Ascending aorta (tissue), 2 donors: ENCODE measurements at places on chromosomes 6 and 20. TPM values are rescaled to one million over a fixed set of nuclear protein-coding genes. Genes with fewer than 3 reads are reported as not detected.
A peak's percentile ranks its signal among the peaks of the same experiment; 100 is the strongest.

Gene HAO1
- total RNA-seq, result not detected

DNA sequence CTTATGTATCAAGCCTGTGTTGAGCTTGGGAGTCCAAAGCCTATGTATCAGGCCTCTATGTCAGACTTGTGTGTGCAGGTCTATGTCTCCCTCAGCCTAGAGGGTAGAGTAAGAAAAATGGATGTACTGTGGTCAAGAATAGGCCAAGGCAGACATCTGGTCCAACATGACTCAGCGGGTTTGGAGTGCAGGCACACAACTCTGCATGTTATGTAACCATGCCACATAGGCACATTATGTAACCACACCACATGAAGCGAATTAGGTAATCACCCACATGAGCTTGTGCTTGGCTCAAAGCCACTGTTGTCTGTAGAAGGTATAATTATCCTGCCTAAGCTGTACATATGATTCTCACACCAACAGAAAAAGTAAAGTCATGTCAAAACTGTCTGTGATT lies 1190.5 kb upstream of the EYS start:
- no peak for DNase-seq

DNA sequence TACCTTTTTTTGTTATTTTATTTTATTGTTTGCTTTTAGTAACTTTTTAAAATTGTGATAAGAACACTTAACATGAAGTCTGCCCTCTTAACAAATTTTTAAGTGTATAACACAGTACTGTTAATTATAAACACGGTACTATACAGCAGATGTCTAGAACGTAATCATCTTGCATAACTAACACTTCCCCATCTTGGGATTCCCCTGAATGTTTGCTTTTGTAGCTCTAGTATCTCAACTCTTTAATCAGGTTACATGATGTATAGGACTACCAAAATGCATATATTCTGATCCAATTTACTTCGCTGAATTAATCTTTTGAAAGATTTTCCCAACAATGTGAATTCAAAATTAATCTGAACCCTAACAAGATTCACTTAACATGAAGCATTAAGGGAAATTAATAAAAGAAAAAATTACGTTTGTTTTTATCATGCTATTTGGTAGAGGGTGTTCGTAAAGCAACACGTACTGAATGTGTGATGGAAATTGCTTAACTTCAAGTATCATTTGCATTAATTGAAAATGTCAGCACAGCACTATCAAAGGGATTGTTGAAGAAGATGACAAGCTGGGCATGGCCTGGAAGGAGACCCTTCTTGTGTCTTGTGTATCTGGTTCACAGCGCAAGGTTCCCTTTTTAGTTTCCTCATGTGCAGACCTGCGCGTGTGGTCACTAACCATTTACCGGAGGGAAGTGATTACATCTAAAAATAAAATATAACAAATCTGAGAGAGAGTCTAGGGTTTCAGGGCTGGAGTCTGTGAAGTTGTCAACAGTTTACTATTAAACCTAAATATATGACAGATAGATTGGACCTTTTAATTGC lies 15.2 kb downstream of the COL19A1 start:
- DNase-seq, result no peak

Gene CCN5
- 377 TPM for total RNA-seq

DNA sequence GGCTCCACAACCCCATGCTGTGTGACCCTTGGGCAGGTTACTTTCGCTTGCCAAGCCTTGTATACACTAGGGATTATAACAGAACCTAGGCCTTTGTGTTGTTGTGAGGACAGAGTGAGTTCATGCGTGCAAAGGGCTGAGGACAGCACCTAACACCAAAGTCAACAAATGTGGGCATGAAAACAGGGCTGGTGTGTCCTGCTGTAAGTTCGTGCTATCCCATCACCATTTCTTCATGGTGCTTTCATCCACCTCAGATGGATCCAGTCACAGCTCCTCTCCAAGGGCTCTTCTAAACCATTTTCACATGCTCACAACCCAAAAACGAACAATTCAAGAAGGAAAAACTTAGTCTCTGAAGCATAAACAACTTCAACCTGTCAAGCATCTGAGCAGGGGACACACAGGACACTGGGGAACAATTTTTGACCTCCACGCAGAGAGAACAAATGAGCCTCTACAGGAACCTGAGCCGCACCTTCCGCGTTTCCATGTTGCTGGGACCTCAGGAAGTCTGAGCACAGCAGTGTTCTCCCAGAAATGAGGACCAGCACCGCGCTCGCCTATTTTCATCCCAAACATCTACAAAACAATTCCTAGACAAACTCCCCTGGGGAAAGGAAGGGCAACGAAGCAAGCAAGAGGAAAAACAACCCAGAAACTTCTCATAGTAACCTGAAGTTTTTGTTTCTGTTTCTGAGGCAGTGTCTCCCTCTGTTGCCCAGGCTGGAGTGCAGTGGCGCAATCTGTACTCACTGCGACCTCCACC lies 3.1 kb downstream of the LRP11 start:
- no peak for DNase-seq

GRCh38 chr6:107390685-107391435 lies 68.5 kb downstream of the PDSS2 start:
- DNase-seq, result no peak

- no peak for DNase-seq
Measured at GRCh38 chr6:75492386-75493153, 1.0 kb downstream of the FILIP1 start.

Gene MYO6
- 3.7 TPM for total RNA-seq

DNA sequence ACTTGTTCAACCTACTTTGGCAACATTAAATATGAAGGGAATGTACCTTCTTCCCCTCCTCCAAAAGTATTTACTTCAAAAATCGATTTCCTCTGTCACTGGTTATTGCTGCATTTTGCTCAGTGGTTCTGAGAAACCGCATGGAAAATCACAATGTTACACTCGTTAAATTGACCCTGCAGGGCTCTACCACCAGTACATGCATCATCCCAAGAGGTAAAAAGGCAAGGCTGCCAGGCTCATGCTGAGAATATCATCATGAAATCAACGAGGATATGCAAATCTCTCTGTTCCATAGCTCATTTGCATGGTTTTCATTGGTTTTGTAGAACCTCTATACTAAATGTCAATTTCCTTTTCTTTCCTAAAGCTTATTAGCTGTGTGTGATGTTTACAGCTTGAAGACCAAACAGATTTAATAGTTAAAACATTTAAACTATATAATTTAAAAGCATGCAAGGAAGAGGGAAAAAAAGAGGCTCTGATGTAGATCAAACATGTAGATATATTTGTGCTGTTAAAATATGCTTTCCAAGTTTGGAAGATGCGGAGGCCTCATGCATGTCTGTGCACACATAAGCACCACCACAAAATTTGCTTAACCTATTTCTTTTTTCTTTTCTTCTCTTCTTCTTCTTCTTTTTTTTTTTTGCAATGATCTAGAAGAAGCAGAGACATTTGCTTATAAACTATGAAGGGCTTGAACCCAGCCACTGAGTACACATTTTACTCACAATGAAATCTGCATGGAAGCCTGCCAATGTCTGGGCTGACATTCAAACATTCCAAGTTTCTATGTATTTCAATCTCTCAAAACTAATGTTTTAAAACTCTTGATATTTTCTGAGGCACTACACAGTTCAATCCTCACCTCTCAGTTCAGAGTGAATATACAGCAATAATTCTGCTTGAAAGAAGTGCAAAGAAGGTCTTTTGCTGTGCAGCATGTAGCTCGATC lies 194.0 kb downstream of the GMPR start:
- DNase-seq, result peak; percentile 70

Gene EYA4
- 6.2 TPM for total RNA-seq

- no peak for DNase-seq
Measured at GRCh38 chr20:8139899-8140298, 7.8 kb downstream of the PLCB1 start.

DNA sequence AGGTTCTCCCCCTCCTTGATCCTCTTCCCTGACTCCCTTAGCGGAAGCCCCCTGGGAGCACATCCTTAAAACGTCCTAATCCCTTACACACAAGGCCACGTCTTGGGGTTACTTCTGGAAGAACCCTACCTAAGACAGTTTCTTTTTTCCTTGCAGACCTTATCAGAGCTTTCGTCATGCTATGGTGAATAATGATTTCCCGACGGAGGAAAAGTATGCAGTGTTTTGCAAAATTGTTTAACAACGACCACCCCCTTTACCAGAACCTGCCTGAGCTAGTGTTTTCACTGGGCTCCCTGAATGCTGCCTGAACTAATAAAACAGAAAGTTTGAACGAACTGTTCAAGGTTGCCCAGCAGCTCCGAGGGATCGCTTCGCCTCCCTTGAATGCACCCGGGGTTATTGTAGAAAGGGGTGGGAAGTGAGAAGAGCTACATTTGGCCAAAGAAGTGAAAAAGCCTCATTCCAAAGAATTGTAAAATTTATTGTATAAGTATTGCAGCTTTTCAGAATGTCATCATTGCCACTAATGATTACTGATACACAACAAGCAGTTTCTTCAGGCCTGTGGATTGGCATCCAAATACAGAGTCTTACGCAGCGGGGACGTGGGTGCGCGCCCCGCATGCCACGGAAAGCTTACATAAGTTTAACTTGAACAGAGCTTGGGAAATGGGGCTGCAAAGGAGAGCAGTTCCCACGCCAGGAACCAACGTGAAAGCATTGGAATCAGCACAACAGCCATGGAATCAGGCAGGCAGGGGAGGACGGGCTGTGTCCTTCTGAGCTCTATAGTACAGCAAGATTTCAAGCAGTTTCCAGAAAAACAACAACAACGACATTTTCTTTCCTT lies 27.9 kb upstream of the ZBP1 start:
- DNase-seq, result no peak

DNA sequence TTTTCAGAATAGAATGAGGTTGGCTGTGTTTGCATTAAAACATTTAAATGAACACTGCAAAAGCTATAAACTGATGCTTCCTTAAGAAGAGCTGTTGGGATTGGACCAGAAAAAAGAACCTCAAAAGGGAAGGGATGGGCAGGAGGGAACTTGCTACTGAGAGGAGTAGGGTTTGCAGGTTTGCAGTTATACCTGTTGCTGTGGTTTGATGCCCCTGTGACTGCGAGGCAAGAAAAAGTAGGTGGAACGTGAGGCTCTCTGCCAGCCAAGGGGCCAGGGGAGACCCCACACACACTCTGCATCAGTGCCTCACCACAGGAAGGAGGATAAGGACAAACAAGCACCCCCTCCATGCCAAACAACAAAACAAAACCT lies 197.2 kb downstream of the BCAS1 start:
- no peak for DNase-seq

DNA sequence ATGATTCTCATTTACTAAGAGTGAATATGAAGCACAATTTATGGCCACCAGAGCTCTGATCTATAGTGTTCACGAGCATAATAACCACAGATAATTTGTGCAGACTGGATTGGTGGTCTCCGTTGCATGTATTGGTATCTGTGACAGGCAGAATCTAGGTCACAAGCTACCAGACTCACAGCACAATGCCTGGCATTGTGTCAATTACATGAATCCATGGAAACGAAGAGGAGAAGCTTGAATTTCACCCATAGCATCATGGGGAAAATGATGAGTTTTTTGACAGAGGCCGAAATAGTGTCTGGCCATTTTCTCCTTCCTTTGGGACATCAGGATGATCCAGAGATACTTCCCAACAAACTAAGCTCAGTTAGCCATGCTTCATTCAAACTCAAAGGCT lies 52.3 kb upstream of the TMEM170B start:
- DNase-seq, result no peak

Gene TINAG
- total RNA-seq, result not detected

DNA sequence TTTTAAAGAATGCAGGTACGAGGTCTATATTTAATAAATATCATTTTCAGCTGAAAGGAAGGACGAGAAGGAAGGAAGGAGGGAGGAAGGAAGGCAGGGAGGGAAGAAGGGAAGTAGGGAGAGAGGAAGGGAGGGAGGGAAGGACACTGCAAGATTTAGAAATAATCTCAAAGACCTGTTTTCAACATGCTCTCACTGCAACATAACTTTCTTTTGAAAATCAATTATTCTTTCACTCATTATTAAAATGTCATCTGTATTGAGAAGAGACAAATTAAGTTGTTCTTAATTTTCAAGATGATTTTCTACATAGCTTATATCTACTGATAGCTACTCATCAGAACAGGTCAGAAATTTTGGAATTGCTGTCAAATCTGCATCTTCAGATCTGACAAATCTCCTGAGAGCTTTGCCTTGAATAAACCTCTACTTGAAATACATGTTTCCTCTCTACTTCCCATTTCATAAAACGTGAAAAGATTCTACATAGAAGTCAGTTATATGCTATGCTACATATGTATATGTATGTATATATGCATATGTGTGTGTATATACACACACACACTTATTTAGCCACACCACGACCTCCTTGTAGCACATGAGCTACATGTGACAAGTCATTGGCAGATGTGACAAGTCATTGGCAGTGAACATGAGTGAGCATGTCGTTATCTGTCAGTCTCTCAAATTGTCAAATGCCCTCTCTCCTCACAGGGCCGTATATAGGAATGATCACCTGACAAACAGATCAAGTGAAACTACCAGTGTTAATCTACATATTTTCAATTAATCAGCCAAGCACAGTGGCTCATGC lies 241.6 kb downstream of the LY86 start:
- DNase-seq, result no peak
